Stimulated activated CD4-positive, alpha-beta T cell treated with anti-CD3 and anti-CD28 coated beads, Interleukin-2, amount 100 ng/mL, for 48 hours (primary cell): ENCODE measurements at places on chromosomes 13 and 19.

DNA sequence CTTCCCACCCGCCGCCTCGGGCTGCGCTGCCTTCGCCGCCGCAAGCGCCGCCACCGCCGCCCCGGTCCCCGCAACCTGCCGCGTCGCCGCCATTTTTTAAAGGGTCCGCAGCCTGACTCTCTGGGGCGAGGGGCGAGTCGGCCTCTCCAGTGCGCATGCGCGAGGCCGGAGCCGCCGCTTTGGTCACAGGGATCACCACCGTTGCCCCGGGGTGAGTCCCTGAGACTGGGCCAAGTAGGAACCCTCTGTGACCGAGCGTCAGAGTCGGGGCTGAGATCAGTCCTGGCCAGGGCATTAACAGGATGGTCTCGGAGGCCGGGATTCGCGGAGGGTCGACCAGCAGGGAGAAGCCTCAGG is 42.6 kb downstream of the ZNF146 start:
- no peak for DNase-seq

- DNase-seq: no peak
These were observed 36.7 kb downstream of the CUL4A start for GRCh38 chr13:113245849-113246796.

GRCh38 chr13:44230071-44230470 is 143.6 kb upstream of the SERP2 start:
- no peak for DNase-seq

DNA sequence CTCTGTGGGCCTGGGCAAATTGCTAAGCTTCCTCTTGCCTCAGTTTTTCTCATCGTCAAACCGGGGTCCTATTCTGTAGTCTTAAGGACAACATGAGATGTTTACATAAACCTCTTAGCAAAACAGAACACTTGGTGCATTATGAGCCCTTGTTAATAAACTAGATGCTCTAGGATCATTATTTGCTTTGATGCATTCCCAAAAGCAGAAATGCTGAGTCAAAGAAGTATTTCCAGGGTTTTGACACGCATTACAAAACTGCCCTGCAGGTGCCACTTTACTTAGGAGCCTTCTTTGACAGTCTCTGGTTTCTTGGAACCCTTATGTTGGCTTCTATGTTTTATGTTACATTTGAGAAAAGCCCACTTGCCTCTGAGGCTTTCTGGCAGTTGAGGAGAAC is 12.1 kb downstream of the AKAP11 start:
- no peak for DNase-seq

DNA sequence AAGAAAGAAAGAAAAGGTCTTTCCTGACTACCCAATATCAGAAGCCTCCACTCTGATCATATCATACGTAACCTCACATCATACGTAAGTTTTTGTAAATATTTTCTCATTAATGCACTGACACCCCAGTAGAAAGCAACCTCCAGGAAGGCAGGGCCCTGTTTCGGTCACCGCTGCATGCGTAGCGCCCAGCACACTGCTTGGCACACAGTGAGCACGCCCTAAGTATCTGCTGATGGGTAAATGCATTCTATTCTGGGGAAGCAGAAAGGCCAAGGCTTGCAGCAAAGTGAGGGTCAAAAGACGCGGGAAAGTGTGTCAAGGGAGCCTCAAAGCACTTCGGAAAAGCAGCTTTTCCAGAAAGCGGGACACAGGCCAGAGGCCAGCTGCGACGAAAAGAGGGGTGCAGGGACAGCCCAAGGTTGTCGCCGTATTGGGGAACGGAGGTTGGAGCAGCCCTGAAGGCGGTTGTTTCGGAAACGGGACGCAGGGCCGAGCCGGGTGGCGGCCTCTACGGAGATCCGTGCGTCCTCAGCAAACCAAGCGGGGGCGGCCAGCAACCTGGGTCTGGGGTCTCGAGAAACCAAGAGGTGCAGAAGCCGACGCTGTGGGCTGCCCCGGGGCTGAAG is 463 bp downstream of the SUGP1 start:
- DNase-seq: no peak

GRCh38 chr13:55566334-55566733 is 1574.4 kb upstream of the PRR20A start:
- DNase-seq: no peak

DNA sequence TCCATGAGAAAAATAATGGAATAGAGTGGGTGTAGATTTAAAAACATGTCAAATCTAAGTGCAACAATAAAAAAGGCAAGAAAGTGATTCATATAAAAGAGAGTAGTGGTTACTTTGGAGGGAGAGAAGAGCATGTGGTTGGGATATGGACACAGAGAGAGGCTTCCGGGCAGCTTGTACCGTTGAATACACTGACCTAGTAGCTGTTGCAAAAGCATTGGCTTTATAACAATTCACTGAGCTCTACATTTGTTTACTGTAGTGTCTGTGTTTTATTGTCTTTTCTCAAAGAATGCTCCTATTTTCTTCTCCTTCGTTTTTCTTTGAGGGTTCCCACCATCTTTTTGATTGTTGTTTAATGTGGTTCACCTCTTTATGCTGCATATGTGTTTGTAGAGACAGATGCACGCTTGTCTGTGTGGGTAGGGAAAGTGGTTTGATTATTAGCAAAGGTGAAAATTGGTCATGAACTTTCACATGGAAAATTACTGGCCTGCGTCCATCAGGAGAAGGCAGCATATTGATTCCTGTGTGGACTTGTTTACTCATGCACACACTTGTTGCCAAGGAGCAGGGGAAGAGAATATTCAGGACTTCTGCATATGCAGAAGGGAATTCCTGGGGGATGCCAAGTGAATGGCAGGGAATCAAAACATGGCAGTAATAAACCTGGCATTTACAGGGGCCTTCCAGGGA is 29.9 kb upstream of the IRS2 start:
- no peak for DNase-seq

- DNase-seq: no peak
These were observed 13.6 kb downstream of the HAUS8 start for GRCh38 chr19:17061691-17062090.

GRCh38 chr13:21012841-21013681 is 48.3 kb downstream of the LATS2 start:
- no peak for DNase-seq

DNA sequence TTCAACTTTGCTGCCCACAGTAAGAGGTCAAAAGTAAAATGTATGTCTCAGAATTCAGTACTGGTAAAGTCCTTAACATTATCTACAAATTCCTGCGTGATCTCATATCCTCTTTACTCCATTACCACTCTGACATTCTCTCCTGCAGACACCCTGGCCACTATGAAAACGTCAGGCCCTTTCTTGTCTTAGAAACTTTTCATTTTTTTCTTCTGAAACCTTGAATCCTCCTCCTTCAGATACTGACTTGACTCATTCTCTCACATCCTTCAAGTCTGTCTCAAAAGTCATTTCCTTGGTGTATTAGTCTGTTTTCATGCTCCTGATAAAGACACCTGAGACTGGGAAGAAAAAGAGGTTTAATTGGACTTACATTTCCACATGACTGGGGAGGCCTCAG is 262.3 kb downstream of the POU4F1 start:
- no peak for DNase-seq

DNA sequence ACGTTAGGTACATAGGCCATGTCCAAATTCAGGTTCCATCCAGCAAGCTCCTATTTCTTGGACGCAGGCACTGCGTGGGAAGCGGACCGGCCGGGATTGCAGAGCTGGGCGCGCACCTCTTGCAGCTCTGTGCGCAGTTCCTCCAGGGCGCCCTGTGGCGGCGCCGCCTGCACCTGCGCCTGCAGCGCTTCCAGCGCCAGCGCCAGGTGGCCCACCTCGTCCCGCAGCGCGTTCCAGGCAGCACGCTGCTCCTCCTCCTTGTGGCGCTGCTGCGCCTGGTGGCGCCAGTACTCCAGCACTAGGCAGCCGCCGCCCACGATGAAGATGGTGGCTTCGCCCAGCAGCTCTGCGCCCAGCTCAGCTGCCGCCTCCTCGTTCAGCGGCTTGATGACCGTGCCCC is 31.1 kb downstream of the OPA3 start:
- no peak for DNase-seq

DNA sequence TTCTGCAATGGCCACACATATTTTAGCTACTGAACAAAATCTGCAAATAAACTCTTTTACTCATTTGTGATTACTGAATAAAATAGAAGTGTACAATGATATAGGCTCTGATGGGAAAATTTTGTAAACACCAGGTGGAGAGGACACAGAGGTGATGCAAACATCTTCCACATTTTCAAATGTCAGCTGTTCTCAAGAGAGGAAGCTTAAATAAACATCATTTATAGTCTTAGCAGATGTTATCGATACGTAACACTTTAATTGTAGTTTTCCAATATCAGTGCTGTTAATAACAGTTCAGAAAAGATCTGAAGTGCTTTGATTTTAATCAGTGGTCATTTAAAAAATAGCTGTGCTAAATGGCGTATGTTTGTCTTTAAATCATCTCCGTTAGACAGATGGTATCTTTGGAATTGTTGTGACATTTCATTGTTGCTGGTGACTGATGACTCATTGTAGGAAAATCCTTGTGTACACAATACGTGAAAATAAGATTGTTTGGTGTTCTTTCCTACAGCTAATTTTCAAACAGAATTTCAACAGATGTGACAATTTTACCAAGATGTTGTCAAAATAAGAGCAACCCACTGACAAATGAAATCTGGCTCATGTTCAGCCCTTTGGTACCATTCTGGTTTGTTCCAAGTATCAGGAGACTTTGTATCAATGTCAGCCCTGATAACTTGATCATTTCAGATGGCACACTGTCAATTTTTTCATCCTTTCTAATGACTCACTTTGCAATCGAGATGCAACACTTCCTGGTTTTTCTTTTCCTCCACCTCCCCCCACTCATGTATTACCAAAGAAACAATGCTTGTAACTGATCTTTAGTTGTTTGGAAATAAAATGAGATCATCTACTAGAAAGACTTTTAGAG is 516.0 kb downstream of the DCT start:
- DNase-seq: no peak

- DNase-seq: no peak
These were observed 19.8 kb downstream of the ZNF709 start for GRCh38 chr19:12464769-12465168.
